ENCODE measurements at places on chromosomes 4 and X. TPM values are rescaled to one million over a fixed set of nuclear protein-coding genes. Genes with fewer than 3 reads are reported as not detected.

DNA sequence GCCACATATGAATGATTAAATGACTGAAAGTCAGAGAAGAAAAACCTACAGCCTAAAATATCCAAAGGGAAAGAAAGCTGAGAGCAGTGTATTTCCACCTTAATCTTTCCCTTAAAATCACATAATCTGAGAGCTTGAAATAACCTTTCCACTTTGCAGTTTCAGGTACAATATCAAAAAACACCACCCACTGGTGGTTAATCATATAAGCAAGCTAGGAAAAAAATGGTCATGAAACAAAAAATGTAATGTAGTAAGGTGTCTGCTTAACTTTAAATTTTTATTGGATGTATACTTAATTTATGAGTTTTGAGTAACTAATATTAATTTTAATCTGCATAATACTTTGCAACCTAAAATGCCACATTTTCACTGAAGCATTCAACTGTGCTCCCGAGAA lies 3.2 kb downstream of the PRDM5 start:
- H3K36me3 ChIP-seq = peaks cover 4% of the 10 kb centered on the region
- DNase-seq = no peak
- H3K27me3 ChIP-seq = peaks cover 43% of the 10 kb centered on the region
- no peak overlapping the region for H3K4me3 ChIP-seq
- H3K4me1 ChIP-seq = peaks cover 12% of the 10 kb centered on the region
- H3K27ac ChIP-seq = no peak overlapping the region

DNA sequence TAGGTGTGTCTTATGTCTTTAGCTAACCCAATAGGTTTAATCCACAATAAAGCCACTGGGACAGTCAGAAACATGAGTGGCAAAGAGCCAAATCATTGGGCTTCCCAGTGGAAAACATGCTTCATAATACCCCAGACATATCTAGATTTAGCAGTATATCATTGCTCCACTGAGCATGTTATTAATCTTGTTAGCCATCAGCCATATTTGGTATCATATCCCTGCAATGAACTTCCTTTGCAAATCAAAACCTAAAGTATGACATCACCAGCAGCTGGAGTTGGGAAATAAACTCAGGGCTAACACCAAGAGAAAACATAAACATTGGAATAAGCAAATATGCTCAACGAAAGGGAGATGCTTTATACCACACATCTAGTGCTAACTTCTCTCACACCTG lies 280.8 kb upstream of the NOCT start:
- peaks cover 1% of the 10 kb centered on the region for H3K27me3 ChIP-seq
- no peak overlapping the region for H3K27ac ChIP-seq
- no peaks in the 10 kb centered on the region for H3K4me1 ChIP-seq
- DNase-seq = no peak

GRCh38 chrX:68203211-68203610 lies 230.1 kb downstream of the OPHN1 start:
- no peaks in the 10 kb centered on the region for H3K27me3 ChIP-seq
- H3K4me1 ChIP-seq = no peaks in the 10 kb centered on the region
- no peaks in the 10 kb centered on the region for H3K36me3 ChIP-seq
- DNase-seq = no peak

DNA sequence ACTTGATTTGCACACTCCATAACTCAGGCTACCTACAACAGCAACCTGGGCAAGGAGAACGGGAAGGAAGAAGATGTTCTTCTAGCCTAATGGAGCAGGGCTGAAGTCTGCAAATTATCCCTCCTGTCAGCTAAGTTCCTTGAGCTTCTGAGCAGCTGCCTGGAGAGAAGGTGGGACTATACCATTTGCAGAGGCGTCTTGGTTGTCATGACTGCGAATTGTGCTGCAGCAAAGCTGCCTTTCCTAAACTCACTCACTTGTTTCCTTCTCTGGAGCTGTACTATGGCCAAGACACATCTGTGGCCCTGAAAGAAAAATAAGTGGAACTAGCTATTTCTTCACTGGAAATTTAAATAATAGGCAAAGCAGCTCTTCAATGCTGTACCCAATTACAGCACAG lies 682.4 kb upstream of the GRIA3 start:
- H3K27me3 ChIP-seq = no peaks in the 10 kb centered on the region
- no peaks in the 10 kb centered on the region for H3K4me1 ChIP-seq
- no peaks in the 10 kb centered on the region for H3K36me3 ChIP-seq

- H3K27ac ChIP-seq = no peak overlapping the region
- H3K27me3 ChIP-seq = no peaks in the 10 kb centered on the region
- H3K4me3 ChIP-seq = no peak overlapping the region
- peaks cover 10% of the 10 kb centered on the region for H3K4me1 ChIP-seq
- H3K36me3 ChIP-seq = no peaks in the 10 kb centered on the region
Observed at GRCh38 chrX:39251995-39252394, 450.7 kb downstream of the MID1IP1 start.

- no peak overlapping the region for H3K4me3 ChIP-seq
- H3K4me1 ChIP-seq = no peaks in the 10 kb centered on the region
- no peaks in the 10 kb centered on the region for H3K36me3 ChIP-seq
- no peak overlapping the region for H3K27ac ChIP-seq
Observed at GRCh38 chrX:12360383-12360782, 222.1 kb downstream of the FRMPD4 start.

DNA sequence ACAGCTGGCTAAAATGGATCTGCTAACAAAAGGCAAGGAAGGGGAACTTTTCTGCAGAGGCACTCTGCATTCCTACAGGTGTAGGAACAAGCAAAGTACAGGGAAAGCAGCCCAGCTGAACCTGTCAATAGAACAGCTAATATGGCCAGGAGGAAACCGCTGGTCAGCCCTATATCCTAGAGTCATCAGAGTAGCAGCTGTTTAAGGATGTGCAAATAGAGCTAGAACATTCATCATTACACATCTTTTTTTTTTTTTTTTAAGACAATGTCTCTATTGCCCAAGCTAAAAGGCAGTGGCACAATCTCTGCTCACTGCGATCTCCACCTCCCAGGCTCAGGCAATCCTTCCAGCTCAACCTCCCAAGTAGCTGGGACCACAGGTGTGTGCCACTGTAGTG lies 163.0 kb downstream of the BTC start:
- peaks cover 3% of the 10 kb centered on the region for H3K27me3 ChIP-seq
- peaks cover 14% of the 10 kb centered on the region for H3K4me1 ChIP-seq
- no peaks in the 10 kb centered on the region for H3K36me3 ChIP-seq
- DNase-seq = no peak

DNA sequence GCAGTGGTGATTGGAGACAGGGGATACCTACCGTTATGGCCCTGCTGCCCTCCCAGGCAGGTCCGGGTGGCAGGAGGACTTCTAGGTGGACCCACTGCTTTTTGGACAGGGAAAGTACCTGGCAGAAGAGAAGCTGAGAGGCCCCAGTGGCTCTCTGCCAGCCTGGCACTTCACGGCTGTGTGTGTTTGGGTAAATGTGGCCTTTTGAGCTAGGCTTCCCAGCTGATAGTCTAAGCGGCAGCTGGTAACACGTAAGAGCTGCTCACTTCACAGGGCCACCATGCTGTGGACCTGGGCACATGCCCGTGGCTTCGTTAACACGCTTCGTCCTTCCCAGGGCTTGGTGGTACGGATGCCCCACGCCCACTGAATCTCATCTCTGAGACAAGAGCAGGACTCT lies 92.0 kb upstream of the CLCN4 start:
- no peaks in the 10 kb centered on the region for H3K4me1 ChIP-seq
- no peak overlapping the region for H3K27ac ChIP-seq
- no peak for DNase-seq
- H3K36me3 ChIP-seq = peaks cover 7% of the 10 kb centered on the region

GRCh38 chrX:116436358-116436816 lies at the start of gene SLC6A14:
Gene SLC6A14 (plus strand): TSS chrX:116436606. CDS start chrX:116436710, 104 bp downstream.
- H3K4me3 ChIP-seq = no peak within 1 kb of the TSS
- no peaks in the 10 kb centered on the region for H3K4me1 ChIP-seq
- DNase-seq = no peak
- no peaks in the 10 kb centered on the region for H3K36me3 ChIP-seq

- no peak overlapping the region for H3K4me3 ChIP-seq
- H3K36me3 ChIP-seq = no peaks in the 10 kb centered on the region
- no peaks in the 10 kb centered on the region for H3K4me1 ChIP-seq
- DNase-seq = no peak
- H3K27me3 ChIP-seq = no peaks in the 10 kb centered on the region
Observed at GRCh38 chrX:776529-777230, 146.1 kb downstream of the SHOX start.

GRCh38 chr4:78767350-78767749 lies 8.8 kb upstream of the BMP2K start:
- peaks cover 29% of the 10 kb centered on the region for H3K4me1 ChIP-seq
- no peaks in the 10 kb centered on the region for H3K36me3 ChIP-seq
- no peak overlapping the region for H3K27ac ChIP-seq
- H3K4me3 ChIP-seq = no peak overlapping the region
- peaks cover 2% of the 10 kb centered on the region for H3K27me3 ChIP-seq
- no peak for DNase-seq

DNA sequence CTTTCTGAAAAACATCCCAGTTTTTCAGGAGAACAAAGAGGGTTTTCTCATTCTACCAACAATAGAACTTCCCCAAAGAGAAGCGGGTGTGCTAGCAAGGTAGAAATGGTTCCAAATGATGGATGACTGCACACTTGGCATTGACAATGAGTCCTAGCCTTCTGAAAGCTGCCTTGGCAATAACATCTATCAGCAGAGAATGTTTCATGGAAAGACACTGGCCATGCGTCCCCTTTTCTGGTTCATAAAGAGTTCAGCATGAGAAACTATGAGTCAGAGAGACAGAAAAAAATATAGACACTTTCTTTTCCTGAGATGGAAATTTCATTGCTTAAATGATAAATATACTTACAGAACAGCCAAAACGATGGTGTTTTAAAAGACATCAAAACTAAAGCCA lies 236.9 kb upstream of the PRKX start:
- H3K27ac ChIP-seq = no peak overlapping the region
- H3K4me1 ChIP-seq = no peaks in the 10 kb centered on the region
- no peak for DNase-seq
- no peaks in the 10 kb centered on the region for H3K27me3 ChIP-seq

- H3K4me1 ChIP-seq = peaks cover 15% of the 10 kb centered on the region
- no peaks in the 10 kb centered on the region for H3K36me3 ChIP-seq
- peak overlapping the region; percentile 68 for H3K4me3 ChIP-seq
- peak; percentile 50 for DNase-seq
- H3K27ac ChIP-seq = peak overlapping the region; percentile 31
Observed at GRCh38 chrX:40266490-40267333, 169.0 kb upstream of the BCOR start.

DNA sequence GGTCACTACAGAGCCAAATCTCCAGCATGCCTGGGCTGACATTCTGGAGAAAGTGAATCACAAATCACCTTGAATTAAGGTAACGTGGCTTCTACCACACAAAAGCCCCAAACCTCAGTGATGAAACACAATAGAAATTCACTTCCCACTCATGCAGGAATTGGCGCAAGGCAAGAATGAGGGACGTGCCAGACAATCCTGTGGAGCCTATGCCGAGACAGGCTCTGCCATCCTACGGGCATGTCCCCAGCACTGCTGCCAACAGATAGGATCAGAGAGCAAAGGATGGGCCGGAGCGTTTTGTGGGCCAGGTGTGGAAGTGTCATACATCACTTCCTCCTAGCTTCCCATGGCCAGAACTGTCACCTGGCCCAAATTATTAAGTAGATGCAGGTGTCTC lies 118.0 kb downstream of the IRF2 start:
- no peaks in the 10 kb centered on the region for H3K27me3 ChIP-seq
- peaks cover 14% of the 10 kb centered on the region for H3K4me1 ChIP-seq
- no peaks in the 10 kb centered on the region for H3K36me3 ChIP-seq

DNA sequence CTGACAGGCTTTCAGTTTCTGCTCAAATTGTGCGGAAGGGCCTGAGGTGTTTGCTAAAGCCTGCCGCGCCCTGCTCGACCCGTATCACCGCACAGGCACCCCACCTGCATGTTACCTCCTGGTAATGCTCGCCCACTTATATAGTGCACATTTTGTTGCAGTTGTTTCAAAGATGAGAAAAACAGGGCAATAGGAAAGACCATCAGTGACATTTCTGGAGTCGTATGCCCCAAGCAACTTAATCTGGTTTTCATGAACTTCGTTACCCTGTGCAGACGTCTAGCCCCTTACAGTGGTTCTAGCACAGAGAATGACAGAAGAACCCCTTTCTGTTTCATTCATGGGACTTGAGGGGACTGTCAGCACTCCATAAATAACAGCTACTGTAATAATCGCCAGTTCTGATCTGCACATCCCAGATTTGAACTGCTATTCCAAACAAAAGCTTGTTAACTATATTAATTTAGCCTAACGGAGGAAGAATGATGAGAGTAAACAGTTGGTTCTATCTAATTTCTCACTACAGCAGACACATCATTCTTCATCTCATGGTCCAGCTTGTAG lies 940 bp upstream of the DCTD start:
- peaks cover 4% of the 10 kb centered on the region for H3K27me3 ChIP-seq
- H3K36me3 ChIP-seq = peaks cover 21% of the 10 kb centered on the region
- H3K4me3 ChIP-seq = peak overlapping the region; percentile 83
- peak overlapping the region; percentile 98 for H3K27ac ChIP-seq
- peaks cover 46% of the 10 kb centered on the region for H3K4me1 ChIP-seq

DNA sequence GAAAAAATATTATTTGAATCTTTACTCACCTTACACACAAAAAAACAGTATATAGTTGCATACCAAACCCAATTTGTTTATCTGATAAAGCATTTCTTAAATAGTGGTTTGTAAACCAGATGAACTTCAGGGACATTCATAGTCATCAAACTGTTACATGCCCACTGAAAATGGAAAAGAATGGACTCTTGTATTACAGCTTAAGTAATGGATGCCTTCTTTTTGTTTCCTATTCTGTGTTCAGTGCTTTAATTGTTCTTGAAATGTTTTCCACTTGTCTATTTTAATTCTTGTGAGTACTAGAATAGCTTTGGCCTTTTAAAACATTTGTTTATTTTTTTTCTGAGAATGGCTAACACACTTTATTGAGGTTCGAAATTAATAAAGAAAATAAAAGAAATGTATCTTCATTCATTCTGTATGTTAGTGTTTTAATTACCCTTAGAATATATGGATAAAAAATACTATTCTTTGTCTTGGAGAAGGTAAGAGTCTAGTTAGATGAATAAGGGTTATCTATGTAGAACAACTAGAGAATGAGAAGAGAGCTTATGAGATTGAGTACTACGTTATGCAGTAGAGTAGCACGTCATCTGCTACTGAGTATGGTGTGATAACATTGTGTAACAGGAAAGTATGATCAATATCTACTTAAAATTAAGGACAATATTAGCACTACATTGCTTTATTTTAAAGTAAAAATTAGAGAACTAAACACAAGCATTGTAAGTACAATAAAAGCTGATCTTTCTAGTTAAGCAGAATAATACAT lies 9.9 kb downstream of the CPEB2 start:
- H3K27me3 ChIP-seq = no peaks in the 10 kb centered on the region
- H3K4me3 ChIP-seq = no peak overlapping the region
- DNase-seq = no peak
- peaks cover 39% of the 10 kb centered on the region for H3K36me3 ChIP-seq

- no peaks in the 10 kb centered on the region for H3K27me3 ChIP-seq
- no peak for DNase-seq
- no peak overlapping the region for H3K4me3 ChIP-seq
- H3K36me3 ChIP-seq = no peaks in the 10 kb centered on the region
Observed at GRCh38 chrX:110491846-110492620, 133.4 kb downstream of the RTL9 start.

GRCh38 chr4:125283707-125284279 lies 31.0 kb upstream of the FAT4 start:
- H3K4me3 ChIP-seq = no peak overlapping the region
- H3K4me1 ChIP-seq = no peaks in the 10 kb centered on the region
- no peak overlapping the region for H3K27ac ChIP-seq
- H3K36me3 ChIP-seq = no peaks in the 10 kb centered on the region
- no peaks in the 10 kb centered on the region for H3K27me3 ChIP-seq

GRCh38 chrX:109967156-109967555 lies 35.8 kb upstream of the TMEM164 start:
- no peak for DNase-seq
- no peaks in the 10 kb centered on the region for H3K27me3 ChIP-seq
- H3K27ac ChIP-seq = no peak overlapping the region
- H3K4me3 ChIP-seq = no peak overlapping the region

ETDA gene
- not detected for total RNA-seq

ADGRG2 gene
- total RNA-seq = not detected

MFAP3L gene
- 0.35 TPM for total RNA-seq

TTC29 gene
- total RNA-seq = not detected

Data from activated CD4-positive, alpha-beta T cell treated with anti-CD3 and anti-CD28 coated beads, Interleukin-2, amount 10 ng/mL, durations not matched to agents 7 days and 5 days (primary cell).